ENCODE measurements at places on chromosomes 3 and 15.
A peak's percentile ranks its signal among the peaks of the same experiment; 100 is the strongest.

- DNase-seq, result peak; percentile 17
Observed at GRCh38 chr3:168073842-168074605, 21.7 kb downstream of the GOLIM4 start.

GRCh38 chr3:197950677-197951061 is 679 bp downstream of the RPL35A start:
- DNase-seq, result no peak

DNA sequence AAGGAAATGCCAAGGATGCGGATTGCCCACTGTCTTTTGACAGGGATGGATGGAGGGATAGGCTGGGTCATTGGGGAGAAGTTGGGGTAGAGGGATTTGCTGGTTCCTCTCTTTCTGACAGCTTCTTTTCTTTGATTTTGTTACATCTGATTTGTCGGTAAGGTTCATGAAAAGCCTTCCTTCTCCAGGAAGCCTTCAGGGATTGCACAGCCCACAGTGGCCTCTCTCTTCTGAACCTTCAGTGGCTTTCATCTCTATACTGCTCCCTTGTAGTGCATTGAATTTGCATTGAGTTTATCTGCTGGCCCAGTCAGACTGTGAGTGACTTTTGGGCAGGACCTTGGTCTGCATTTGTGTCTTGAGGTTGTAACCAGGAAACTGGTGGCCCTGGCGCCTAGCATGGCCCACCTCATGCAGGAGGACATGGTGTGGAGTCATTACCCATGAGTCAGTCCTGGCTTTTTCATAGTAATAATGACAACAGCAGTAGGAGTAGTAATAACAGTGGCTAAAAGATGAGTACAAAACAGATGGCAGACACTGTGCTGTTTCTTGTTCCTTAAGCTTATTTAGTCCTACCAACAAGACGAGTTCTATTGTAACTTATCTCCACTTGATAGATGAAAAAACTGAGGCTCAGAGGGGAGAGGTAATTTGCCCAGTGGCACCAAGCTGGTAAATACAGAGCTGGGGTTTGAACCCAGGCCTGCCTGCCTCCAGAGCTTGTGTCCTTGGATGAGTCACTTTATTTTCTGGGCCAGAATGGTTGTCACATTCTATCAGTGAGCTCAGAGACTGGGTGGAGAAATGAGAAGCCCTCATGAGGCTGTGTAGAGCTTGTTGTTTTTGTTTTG is 28.4 kb downstream of the SMAD6 start:
- no peak for DNase-seq

GRCh38 chr15:78969687-78970349 is 25.0 kb upstream of the CTSH start:
- DNase-seq, result no peak

- DNase-seq, result no peak
Observed at GRCh38 chr15:77580996-77581682, 51.6 kb downstream of the LINGO1 start.
